ENCODE measurements at places on chromosomes 2 and 18.

- no peak for DNase-seq
These were observed 90.2 kb downstream of the EHD3 start for GRCh38 chr2:31324016-31324633.

- no peak for DNase-seq
These were observed 23.7 kb downstream of the CYP27A1 start for GRCh38 chr2:218805627-218806026.

DNA sequence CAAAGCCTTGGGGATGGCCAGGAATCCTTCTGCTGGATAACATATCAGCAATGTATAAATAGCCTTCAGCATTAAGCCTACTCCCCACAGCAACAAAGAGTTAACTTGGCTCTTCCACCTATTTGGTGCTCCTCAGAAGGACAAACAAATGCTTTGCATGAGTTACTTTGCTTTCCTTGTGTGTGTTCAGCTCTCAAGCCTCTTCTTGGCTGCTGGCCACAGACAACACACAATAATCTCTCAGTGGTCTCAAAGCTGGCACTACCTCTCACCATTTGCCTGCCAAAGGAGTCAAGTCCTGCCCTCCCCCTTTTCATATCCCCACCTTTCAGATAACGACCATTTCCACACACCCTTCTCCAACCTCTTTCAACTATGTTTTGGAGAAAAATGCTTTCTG is 17.5 kb downstream of the FTCDNL1 start:
- DNase-seq = no peak

DNA sequence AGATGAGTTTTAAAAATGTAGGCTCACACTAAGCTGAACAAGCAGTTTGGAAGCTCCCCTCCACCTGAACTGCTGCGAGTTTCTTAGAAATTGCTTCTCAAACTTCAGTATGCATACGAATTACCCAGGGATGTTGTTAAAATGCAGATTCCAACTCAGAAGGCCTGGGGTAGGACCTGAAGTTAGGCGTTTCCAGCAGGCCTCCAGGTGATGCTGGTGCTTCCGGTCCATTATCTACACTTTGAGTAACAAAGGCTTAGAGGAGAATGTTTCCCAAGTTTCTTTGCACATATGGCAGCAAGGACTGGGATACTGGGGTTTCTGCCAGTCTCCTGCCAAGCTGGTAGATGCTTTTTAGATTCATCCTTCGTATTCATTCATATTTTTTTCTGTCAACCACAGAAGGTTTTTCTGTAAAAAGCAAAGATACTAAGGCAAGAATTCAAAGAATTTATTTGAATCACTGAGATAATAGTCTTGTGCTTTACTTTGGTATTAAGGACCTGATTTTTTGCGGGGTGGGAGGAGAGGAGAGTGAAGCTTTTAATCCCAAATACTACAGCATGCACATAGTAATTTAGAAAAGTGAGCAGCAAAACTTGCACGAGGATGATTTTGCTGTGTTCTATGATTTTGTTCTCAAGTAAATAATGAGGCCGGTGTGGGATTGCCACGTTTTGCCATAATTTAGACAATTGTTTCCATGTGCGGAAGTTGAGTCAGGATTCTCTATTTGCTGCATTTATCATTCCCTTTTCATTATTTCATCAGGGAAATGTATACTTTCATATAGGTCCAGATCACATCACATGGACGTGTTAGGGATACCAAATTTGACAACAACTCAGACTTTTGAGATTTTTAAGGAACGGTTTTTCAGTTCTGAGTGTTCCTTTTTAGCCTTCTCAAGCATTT is 137.6 kb upstream of the SPATS2L start:
- peak; percentile 9 for DNase-seq

- no peak for DNase-seq
These were observed 49.9 kb upstream of the PNPT1 start for GRCh38 chr2:55743583-55743982.

GRCh38 chr2:883260-883802 is 67.3 kb upstream of the SNTG2 start:
- DNase-seq = no peak

- peak; percentile 54 for DNase-seq
These were observed 152.5 kb upstream of the HAAO start for GRCh38 chr2:42944779-42945415.

- DNase-seq = no peak
These were observed 176.1 kb upstream of the ZFP36L2 start for GRCh38 chr2:43402452-43402937.

All from cerebellar cortex (tissue), 1 donor.